ENCODE measurements at places on chromosomes 7 and 10. TPM values are rescaled to one million over a fixed set of nuclear protein-coding genes. Genes with fewer than 3 reads are reported as not detected.

DNA sequence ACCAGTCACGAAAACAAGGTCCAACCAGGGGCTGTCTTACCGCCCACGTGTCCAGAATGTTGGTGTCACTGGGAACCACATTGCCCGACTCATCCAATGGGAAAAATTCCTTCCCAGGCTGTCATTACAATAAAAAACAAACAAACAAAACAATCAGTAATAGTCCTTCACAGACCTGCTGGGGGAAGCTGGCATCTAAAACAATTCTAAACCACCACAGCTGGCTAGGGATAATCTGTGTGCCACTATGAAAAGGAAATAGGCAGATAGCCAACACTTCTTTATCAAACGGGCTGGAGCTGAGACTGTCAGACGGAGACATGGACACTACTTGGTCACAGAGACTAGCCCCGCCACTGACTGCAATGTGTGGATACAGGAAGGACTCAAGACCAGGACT is 9.2 kb downstream of the AKR1B1 start:
- DNase-seq: no peak

HOXA13 gene
- not detected for total RNA-seq

DNA sequence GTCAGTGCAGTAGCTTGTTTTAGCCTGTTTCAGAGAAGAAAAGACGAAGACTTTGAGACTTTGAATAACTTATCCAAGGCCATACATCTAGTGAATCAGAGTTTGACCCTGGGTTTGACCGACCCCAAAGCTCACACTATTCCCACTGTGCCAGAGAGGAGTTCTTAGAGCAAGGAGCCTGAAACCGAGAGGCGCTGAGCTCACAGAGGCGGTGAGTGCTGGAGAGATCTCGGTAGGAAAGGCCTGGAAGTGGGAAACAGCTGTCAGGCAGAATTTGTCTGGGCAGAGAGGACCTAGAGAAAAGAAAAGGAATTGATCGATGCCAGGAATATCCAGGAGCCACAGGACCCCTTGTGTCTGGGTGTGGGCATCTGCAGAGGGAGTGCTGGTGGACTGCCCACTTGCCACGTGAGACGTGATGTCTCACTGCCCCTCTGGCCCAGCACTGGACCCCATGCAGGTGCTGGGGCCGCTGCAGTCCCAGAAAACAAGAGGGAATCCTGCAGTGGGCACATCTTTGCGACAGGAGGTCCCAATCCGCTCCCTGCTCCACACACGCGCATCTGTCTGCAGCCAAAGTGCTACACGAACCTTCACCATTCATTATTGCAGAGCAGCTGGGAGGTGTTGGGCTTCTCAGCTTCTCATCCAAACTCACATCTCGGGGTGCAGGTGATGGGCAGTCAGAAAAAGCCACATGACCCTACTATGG is 6.2 kb downstream of the CALML3 start:
- DNase-seq: peak; percentile 18

SH2D4B gene
- total RNA-seq: 0.25 TPM

DNA sequence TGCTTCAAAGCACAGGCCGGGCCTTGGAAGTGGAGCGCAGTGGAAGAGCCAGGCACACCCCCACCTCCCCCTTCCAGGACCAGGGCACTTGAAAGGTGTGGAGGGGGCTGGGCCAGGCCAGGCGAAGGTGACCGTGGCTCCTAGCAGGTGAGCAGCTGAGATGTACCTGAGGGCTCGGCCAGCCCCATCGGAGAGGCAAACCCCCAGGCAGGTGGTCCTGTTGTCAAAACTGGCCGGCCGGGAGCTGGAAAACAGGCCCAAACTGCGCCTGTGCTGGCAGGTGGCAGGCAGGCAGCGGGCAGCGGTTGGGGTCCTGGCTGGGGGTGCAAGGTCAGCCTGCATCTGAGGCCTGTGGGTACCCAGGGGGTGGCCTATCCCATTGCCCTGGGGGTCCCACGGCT is 96.4 kb upstream of the DNAAF5 start:
- DNase-seq: no peak

RTKN2 gene
- 0.98 TPM for total RNA-seq

GRCh38 chr10:78357141-78358063 is 323.7 kb downstream of the RPS24 start:
- DNase-seq: peak; percentile 55

TYW1B gene
- total RNA-seq: 12.4 TPM

DNA sequence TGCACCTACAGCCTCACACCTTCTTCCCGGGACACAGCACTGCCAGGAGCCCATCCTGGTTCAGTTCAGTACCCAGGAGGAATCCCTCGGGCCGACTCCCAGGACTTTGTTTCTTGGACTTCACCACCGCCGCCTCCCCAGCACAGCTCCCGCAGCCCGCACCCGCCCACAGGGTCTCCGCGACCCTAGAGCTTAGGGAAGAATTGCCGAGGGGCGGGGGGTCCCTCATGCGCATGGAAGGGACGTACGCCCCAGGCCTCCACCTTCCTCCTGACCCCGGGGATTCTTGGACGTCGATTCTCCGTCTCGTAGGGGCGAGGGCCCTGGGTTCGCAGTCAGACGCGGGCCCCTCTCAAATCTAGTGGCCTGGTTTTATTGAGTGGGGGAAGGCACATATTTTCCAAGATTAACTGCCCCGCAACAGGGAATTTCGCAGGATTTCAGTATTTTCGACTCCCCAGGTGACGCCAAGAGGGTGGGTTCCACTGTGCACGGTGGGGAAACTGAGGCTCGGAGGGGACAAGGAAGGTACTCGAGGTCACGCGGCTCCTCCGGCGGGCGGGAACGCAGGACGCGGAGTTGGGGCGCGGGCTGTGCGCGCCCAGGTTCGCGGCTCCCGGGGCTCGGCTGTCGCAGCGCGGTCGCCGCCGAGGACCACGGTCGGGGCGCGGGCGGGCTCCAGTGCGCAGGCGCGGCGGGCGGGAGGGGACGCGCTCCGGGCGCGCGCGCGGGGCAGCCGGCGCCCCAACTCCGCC is at the start of gene ADCY1:
TSS of gene ADCY1 (plus strand) at position 708 of the 755 bp plus-strand sequence. CDS start 176 bp downstream, outside the sequence.
- DNase-seq: no peak

GRCh38 chr7:56062382-56062781 is 1.7 kb upstream of the SUMF2 start:
- no peak for DNase-seq

- no peak for DNase-seq
These were observed 9.6 kb upstream of the MRPS24 start for GRCh38 chr7:43878867-43879266.

DNA sequence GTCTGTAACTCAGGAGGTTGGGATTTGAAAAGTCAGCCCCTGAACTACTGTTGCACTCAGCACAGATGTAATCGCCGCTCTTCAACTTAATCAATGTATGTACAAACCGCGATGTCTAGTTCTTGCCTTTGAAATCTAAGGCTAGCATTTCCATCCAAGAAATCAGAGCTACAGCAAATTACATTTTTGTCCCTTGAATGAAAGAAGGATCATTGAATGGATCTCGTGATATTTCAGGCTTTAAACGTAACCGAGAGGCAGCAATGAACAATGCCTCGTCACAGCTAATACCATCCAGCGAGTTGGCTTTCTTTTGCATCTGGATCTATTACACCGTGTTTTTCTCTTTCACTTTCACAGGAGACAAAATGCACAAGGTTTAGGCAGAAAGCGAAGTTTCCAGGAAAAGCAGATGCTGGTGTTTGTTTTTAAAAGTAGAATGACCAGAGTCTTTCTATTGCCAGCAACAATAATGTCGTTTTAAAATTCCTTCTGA is 5.5 kb downstream of the SKIDA1 start:
- DNase-seq: no peak

GRCh38 chr10:37947526-37947925 is 28.9 kb downstream of the ZNF25 start:
- no peak for DNase-seq

- no peak for DNase-seq
These were observed 220.0 kb upstream of the LRRN3 start for GRCh38 chr7:110870926-110871325.

FKBP6 gene
- not detected for total RNA-seq

- DNase-seq: no peak
These were observed 477.2 kb downstream of the DNAJB6 start for GRCh38 chr7:157813741-157814661.

- no peak for DNase-seq
These were observed 725.8 kb downstream of the PARD3 start for GRCh38 chr10:34089253-34089652.

- no peak for DNase-seq
These were observed 22.2 kb downstream of the MGAM2 start for GRCh38 chr7:142133731-142134148.

CCDC3 gene
- not detected for total RNA-seq

DNA sequence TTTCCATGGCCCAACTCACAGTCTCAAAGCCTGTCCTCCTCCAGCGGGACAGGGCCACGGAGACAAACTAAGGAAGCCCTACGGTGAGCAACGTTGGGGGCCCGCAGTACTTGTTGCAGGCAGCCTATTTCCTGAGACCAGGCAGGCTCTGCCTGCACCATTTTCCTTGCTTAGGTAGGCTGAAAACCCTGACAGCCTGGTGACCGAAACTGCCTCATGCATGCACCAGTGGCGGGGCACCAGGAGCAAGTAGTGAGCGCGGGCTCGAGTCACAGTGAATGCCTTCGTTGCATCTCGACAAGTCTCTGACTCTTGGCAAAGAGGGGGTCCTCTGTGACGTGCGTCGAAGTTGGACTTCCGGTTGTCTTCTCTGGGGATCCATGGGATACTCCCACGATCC is 23.3 kb upstream of the ZNF273 start:
- DNase-seq: no peak

GRCh38 chr10:16146993-16147392 is 286.7 kb upstream of the MINDY3 start:
- DNase-seq: no peak

ELN gene
- total RNA-seq: not detected

SEMA3C gene
- total RNA-seq: not detected

SLC29A3 gene
- 3.6 TPM for total RNA-seq

BICC1 gene
- total RNA-seq: 0.26 TPM

GRCh38 chr7:70693686-70694433 is 438.1 kb upstream of the GALNT17 start:
- DNase-seq: peak; percentile 77

FAM25A gene
- total RNA-seq: not detected

Measured in natural killer cell treated with Interleukin-12 subunit alpha and Interleukin-12 subunit beta and Interleukin-15 and Interleukin-18, amount 100 ng/mL, for 72 hours (primary cell).